ENCODE measurements at places on chromosomes 3 and 15.

DNA sequence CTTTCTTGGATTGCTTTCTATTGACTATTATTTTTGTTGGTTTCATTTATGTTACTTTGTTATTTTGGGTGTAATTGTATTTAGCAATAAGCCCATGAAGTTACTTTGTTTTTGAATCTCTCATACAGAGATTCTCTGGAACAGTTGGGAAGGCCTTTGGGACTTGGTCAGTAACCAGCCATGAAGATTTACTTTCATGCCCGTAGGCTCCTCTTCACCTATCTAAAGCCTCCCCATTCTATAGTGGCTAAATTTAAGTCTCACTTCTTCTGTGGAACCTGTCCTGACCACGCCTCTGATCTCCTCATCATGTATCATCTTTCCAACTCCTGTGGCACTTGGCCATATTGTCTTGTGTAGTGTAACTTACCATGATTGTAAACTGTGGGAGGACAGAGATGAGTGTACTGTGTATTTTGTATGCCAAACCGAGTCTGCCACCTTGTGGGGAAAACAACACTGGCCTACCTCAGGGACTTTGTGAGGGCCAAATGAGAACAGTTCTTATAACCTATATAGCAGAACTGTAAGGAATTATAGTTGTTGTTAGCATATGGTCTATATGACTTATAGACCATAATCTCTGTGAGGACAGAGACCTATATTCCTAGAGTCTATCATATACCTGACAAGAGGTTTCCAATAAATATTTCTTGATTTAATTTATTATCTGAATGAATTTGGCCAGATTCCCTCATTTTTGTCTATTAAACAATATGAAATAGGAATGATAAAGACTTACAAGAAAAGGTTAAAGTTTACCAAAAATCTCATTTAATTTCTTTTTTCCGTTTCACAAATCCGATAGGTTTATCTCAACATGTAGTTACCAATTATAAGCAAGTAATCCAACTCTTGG lies 75.0 kb downstream of the STARD9 start:
- peak; percentile 93 for ATAC-seq

- no peak for ATAC-seq
Observed at GRCh38 chr3:37737134-37737533, 124.5 kb upstream of the CTDSPL start.

DNA sequence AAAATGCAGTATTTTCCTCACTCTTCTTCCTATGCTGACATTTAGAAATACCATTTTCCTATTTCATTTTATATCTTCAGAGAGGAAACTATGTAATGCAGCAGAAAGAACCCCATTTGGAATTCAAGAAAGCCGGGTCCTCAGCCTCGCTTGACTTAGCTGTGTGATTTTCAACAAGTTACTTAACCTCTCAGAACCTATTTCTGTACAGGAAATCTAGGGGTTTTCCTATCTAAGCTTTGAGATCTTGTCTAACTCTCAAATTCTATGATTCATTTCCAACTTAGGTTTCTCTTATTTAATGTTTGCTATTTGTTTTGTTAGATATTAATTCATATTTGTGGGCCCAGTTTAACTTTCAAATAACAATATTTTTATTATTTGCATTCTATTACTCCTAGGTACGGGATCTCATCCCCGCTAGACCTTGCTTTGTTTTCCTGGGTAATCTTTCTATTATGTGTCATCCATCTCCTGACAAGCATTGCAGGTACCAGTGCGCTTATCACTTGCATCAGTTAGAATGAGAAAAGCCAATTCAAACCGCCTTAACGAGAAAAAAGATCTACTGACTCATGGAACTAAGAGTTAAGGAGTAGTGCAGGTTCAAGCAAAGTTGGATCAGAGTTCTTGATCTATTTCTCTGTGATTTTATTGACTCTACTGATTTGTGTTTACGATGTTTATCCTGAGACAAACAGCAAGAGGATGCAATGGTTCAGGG lies 70.6 kb upstream of the BHLHE40 start:
- no peak for ATAC-seq

DNA sequence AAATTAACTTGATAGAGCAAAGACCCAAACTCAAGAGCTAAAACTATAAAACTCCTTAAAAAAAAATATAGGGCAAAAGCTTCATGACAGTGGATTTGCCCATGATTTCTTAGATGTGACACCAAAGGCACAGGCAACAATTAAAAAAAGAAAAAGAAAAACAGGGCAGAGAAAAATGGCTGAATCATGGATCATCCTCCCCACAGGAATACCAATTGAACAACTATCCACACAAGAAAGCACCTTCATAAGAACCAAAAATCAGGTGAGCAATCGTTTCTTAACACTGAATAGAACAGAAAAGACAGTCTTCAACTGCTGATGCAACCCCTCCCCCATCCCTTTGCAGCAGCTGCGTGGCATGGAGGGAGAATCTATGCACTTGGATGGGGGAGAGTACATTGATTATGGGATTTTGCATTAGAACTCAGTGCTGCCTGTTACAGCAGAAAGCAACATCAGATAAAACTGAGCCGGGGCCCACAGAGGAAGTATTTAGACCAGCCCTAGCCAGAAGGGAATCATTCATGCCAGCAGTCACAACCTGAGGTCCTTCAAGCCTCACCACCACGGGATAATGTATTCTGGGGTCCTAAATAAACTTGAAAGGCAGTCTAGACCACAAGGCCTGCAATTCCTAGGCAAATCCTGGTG lies 15.7 kb downstream of the C3orf33 start:
- no peak for ATAC-seq

DNA sequence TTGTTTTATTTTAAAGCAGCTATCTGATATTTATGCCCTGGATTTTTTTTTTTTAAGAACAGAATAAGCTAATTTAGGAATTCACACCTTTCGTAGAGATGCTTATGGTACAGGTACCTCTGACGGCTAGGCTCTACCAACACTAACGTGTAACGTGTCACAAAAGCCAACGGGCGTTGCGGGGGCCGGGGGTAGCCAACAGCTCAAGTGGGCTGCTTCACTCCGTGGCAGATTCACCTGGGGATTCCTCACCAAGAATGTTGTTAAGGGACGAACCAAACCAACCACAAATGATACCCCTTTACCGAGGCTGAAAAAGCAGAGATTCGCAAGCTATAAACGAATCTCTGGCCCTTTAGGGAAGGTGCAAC lies 1.0 kb downstream of the TMCC1 start:
- ATAC-seq, result no peak

DNA sequence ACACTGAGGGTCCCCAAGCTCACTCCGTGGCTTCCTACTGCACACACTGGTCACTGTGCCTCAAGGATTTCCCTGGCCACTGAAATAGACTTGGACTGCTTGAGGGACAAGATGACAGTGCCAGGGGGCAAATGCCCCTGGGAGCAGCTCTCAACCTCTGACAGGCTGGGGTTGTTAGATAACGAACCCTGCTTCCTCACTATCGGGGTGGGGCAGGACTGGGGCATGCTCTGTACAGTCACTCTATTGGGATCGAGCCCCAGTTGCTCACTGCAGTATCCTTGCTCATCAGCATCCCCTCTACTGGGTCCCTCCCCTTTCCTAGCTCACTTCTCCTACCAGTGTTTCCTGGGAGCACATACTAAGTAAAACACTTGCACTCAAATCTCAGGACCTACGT lies 610.8 kb downstream of the NTRK3 start:
- no peak for ATAC-seq

DNA sequence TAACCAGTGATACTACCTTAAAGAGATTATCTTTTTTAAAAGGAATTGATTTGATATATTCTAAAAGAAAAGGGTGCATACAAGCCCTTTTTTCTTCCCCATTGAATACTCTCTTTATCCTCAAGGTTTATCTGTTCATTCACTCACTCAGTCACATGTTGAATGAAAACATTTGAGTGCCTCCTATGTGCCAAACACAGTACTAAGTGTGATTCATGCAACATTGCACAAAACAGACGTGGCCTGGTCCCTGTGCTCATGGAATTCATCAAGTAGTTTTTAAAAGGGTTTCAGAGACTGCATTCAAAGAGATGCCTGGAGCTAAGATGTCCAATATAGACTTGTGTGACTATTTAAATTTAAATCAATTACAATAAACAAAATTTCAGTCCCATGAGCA lies 462.2 kb upstream of the MDFIC2 start:
- no peak for ATAC-seq

DNA sequence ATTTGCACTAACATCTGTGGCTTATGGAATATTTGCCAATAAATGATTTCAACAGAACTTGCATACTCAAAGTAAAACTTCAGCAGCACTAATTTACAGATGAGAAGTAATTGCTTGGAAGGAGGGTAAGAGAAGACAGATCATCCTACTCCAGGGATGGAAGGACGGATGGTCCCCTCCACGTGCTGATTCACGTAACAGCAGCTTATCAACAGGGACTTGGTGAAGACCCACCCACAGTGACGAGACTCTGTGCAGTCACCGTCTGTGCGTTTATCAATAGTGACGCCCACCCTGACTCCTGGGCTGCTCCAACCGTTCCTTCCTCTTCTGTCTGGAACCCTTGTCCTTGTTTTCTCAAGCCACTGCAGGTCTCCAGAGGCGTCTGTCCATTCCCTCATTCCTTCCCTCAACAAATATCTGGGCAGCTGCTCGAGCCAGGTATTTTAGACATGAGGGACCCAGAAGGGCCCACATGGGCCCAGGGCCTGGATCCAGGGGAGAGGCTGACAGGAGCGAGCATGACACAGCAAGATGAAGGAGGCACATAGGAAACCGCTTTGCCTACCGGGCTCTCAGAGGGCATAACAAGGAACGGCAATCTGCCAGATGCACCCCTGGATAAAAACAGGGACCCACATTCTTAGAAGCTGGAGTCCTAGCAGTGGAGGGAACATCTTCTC lies 33.3 kb downstream of the PCSK6 start:
- no peak for ATAC-seq

DNA sequence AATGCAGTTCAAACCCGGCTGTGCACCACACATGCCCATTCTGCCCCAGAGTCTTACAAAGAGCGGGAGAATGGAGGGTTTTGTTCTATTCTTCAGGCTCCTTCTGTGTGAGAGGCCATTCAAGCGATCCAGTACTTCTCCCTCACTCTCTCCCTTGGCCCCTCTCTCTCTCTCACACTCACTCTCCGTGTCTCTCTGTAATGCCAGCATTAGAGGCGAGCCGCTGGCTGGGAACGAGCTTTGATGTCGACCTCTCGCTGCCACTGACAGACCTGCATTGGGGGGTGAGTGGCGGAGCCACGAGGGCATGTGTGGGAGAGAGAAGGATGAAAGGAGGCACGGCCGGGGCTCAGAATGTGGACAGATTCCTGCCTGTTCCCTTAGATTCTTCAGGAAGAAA lies 231.7 kb upstream of the ARRDC4 start:
- ATAC-seq, result no peak

DNA sequence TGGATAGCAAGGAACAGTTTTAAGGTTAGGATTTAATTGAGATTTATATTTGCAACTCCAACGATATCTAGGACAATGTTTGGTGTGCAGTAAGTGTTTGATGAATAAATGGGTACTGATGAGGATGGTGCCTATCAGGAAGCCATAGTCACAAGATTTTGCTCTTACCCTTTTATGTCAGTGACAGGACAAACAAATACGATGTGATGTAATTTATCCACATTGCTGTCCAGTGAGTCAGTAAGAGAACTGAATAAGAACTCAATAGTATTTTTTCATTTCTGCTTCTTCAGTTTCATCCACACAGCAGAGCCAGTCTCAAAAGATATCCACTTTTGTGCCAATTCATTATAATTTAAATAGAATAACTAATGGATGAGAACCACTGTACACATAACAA lies 18.5 kb downstream of the C3orf85 start:
- ATAC-seq, result no peak
